ENCODE measurements at places on chromosomes 7 and 10. TPM values are rescaled to one million over a fixed set of nuclear protein-coding genes. Genes with fewer than 3 reads are reported as not detected.

Gene VIPR2
- total RNA-seq = not detected

Gene MINDY3
- total RNA-seq = 20.5 TPM

Gene PLXNA4
- not detected for total RNA-seq

Gene PAX2
- 7.5 TPM for total RNA-seq

Gene CALD1
- 140 TPM for total RNA-seq

Gene PNLIPRP1
- total RNA-seq = not detected

Gene CXCL12
- total RNA-seq = 0.46 TPM

Gene ZNF800
- 11.5 TPM for total RNA-seq

Gene PIP
- not detected for total RNA-seq

Gene ZC3HAV1L
- total RNA-seq = 15.8 TPM

Gene DENND2A
- 27.6 TPM for total RNA-seq

Gene BAG3
- total RNA-seq = 39.1 TPM

Gene TEX47
- not detected for total RNA-seq

Gene GPRIN2
- 9.1 TPM for total RNA-seq

Gene INA
- 18.4 TPM for total RNA-seq

Gene PALD1
- total RNA-seq = 3.5 TPM

Gene XRCC2
- 10.3 TPM for total RNA-seq

Gene MUC12
- total RNA-seq = 1.7 TPM

Gene SFRP5
- not detected for total RNA-seq

Gene GPR15LG
- total RNA-seq = 1.0 TPM

Gene HOXA3
- total RNA-seq = 33.2 TPM

Gene OPALIN
- total RNA-seq = not detected

Gene IFIT1
- total RNA-seq = 3.4 TPM

Gene GRM8
- not detected for total RNA-seq

Gene THNSL1
- total RNA-seq = 0.58 TPM

Gene SLC29A3
- 0.58 TPM for total RNA-seq

Gene PTPRE
- total RNA-seq = 6.2 TPM

Gene TMEM139
- 14.5 TPM for total RNA-seq

Gene CCDC136
- 4.5 TPM for total RNA-seq

Gene PODXL
- 11.4 TPM for total RNA-seq

Gene ITGB8
- total RNA-seq = 121 TPM

Gene PSD
- total RNA-seq = 0.43 TPM

Gene DGKB
- not detected for total RNA-seq

Gene RASA4B
- 2.3 TPM for total RNA-seq

Gene MYO1G
- under 0.01 TPM for total RNA-seq

Gene SCIN
- total RNA-seq = 5.1 TPM

Gene TSPAN33
- total RNA-seq = 14.3 TPM

Gene SORCS3
- under 0.01 TPM for total RNA-seq

Gene NACAD
- total RNA-seq = 3.9 TPM

Gene SYCE1
- total RNA-seq = not detected

Gene PRR15
- 14.0 TPM for total RNA-seq

Gene TMEM273
- not detected for total RNA-seq

Gene GNG11
- 43.6 TPM for total RNA-seq

Gene CLDN3
- total RNA-seq = 29.7 TPM

Gene NKX2-3
- total RNA-seq = not detected

Gene MYL7
- not detected for total RNA-seq

Gene KAZALD1
- 4.5 TPM for total RNA-seq

Gene TUBB8
- 0.29 TPM for total RNA-seq

Gene SORCS1
- not detected for total RNA-seq

Gene NME8
- total RNA-seq = not detected

Gene SEMA3A
- 13.7 TPM for total RNA-seq

Gene PRPF18
- total RNA-seq = 22.9 TPM
